Fibroblast of skin of left biceps (primary cell): ENCODE measurements at places on chromosomes 11 and 22.

DNA sequence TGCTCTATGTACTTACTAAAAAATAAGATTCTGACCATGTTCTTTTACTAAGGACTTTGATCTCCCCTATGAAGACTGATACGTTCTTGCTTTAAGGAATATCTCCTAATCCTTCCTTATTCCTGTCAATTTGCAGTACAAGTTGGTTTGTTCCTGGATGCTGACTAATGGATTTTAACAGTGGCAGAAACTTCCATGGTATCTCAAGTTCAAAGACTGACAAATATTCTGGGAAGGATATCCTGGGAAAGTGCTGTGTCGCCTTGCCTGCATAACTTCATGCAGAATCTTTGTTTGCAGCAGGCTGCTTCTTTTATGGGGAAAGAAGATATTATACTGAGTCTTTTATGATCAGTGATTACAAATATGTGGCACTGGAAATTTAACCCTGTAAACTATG, 8.4 kb upstream of the OR52J3 start:
- no peak for DNase-seq

DNA sequence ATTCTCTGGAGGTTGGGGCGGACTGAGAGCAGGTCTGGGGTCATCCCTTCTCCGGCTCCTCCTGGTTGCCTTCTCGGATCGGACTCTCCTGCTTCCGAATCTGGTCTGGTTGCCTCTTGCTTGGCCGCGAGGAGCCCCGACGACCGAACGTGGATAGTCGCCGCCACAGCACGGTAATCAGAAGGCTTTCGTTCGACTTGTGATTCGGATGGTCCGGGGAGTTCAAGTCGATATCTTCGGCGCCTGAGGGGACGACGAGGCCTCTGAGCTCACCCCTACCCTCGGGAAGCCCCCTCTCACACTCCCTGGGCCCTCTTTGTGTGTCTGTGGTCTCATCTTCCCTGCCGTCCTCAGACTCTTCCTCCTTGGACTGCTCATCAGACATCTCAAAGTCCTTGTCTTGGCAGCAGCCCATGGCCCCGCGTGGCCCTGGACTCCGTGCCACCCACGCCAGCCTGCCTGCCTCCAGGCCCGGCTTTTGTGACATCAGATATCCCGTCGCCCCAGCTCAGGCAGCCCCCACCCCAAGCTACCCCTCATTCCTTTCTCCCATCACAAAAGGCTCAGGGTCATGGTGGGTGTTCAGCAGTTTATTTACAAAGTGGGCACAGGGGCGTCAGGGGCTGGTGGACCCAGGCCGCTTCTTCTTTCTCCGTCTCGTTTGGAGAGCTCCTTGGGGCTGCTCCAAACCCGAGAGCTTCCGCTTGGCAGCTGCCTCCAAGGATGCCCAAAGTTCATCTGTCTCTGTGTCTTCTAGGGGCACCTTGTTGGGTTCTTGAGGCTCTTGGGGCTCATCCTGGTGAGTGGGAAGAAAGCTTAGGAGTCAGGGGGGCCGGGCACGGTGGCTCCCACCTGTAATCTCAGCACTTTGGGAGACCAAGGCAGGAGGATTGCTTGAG, at the start of gene TEX54:
TEX54 (minus strand) TSS at position 506 of the 899 bp plus-strand sequence.
- DNase-seq = no peak

DNA sequence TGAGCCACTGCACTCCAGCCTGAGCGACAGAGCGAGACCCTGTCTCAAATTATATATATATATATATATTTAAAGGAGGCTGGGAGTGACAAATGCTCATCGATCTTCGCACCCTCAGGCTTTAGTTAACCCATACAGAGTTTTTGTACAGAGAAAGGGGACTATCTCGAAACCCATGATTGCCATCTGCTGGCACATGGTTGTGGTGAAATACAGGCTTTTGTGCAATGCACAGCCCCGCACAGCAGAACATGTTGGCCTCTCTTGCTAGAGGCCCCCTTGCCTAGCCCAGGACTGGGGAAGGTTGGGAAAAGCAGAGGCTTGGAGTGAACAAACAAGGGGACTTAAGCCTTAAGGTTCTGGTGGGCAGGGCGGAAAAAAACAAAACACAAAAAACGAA, 3.6 kb downstream of the MYBPC3 start:
- DNase-seq = no peak

DNA sequence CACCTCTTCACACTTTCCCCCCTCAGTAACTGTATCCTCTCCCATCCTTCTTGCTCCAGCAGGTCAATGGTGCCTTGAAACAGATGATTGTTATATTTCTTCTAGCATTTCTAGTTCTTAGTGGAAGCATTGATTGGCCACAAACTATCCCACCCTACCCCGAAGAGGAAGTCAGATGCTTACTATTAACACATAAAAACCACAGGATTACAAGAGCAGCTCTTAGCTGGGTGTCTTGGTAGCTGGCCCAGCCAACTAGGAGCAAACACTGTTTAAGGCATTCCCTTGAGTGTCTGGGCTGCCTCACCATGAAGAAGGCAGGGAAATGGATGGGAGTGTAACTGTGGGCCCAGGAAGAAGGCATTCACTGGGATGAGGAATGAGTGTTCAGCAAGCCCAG, 176.6 kb downstream of the GRIK4 start:
- no peak for DNase-seq

DNA sequence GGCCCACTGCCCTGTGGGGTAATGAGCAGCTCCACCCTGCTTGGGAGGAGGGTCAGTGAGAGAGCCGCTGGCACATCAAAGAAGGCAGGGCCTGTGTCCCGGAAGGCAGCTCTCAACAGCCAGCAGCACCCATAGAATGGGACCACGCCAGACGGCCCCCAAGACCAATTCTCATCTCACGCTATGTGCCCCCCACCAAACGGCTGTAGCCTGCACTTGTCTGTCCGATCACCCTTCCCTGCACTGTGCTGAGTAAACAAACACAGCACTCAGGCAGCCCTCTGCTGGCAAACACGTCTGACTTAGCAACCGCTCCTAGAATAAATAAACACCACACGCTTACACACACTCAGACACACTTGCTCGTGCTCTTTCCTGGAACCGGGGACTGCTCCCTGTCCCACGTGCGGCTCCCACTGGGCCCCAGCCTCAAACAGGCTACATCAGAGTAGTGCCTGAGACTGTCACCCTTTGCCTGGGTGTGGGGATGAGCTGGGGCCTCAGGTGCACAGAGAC, 53.2 kb upstream of the CDON start:
- DNase-seq = no peak

DNA sequence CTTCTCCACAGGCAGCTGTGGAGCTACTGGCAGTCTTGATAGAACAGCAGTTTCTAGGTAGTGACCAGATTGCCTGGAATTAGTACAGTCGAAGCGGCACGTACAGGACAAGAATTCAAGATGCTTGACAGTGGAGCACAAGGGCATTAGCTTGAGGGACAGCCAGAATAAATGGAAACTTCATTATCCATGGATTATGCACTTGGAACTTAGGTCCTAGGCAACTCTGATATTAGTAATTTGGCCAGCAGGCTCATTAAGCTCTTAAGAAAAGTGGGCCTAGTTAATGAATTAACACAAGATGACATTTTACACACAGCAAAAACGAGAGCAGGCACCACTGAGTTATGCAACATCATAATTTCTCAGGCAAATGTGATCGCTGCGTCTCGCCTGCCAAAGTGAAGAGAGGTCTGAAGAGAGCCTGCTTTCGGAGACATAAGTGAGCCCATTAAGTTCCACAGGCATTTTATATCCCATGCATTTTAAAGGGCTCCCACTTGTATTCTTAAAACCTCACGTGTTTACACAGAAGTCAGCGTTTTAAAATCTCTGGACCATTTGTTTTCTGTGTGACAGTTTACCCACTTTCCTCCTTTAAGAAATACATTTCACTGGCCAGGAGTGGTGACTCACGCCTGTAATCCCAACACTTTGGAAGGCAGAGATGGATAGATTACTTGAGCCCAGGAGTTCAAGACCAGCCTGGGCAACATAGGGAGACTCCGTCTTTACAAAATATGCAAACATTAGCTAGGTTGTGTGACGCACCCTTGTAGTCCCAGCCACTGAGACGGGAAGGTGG, 66.2 kb downstream of the COMMD9 start:
- no peak for DNase-seq

- no peak for DNase-seq
Observed at GRCh38 chr11:56890584-56891305, 98.0 kb upstream of the OR5AK2 start.

GRCh38 chr11:45655347-45655756, 10.1 kb downstream of the CHST1 start:
- no peak for DNase-seq

DNA sequence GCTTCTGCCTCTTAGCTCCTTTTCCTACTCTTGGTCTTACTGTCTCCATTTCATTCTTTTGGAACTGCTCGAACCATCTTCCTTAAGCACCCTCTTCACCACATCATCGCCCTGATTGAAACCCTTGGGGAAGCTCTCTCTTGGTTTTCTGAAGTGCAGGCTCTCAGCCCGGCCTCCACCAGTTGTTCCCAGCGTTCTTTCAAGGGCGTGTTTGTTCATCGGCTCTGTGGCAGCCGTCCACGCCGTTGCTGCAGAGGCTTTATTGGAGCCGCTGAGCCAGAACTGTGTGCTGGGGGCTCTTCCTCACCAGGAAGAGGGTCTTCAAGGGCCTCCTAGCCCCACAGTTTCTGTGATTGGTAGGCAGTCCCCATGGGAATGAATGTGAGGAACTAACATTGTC, 214.1 kb downstream of the TBC1D22A start:
- DNase-seq = no peak

GRCh38 chr11:86287468-86287796, 14.6 kb upstream of the HIKESHI start:
- DNase-seq = no peak

GRCh38 chr11:18567081-18567480, 21.5 kb downstream of the UEVLD start:
- no peak for DNase-seq

DNA sequence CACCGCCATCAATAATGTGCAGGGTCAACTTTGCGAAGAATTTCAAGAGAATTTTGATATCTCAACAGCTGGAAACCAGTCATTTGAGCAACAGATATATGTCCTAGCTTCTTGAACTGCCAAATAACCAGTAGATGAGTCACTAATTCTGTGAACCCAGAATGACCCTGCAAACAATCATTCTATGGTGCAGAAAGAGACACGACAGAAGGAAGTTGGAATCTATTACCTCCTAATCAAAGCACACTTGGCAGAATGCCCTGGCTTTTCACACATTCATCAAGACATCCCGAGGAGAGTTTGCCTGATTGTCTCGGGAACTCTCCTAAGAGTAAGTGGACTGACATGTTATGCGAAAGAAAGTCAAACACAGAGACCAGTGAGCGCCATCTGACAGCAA, 621.1 kb downstream of the OPCML start:
- peak; percentile 93 for DNase-seq

DNA sequence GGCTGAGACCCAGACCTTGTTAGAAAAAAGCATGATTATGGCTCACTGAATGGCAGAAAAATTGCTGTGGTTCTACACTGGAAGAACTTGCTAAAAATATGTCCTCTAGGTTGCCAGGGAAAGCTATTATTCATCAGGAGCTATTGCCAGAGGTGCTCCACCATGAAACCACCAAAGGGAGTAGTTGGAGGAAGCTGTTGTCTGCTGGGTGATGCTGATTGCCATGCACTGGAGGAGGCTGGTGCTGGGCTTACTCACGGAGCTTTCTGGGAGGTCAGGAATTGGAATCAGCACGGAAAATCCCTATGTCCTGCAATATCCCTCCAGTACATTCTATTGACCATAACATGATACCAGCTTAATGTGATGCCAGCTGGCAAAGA, 199.6 kb upstream of the ZBED5 start:
- DNase-seq = no peak

GRCh38 chr11:118918128-118918685, 7.5 kb downstream of the BCL9L start:
- no peak for DNase-seq

GRCh38 chr11:129286813-129287212, 88.8 kb upstream of the BARX2 start:
- DNase-seq = no peak

DNA sequence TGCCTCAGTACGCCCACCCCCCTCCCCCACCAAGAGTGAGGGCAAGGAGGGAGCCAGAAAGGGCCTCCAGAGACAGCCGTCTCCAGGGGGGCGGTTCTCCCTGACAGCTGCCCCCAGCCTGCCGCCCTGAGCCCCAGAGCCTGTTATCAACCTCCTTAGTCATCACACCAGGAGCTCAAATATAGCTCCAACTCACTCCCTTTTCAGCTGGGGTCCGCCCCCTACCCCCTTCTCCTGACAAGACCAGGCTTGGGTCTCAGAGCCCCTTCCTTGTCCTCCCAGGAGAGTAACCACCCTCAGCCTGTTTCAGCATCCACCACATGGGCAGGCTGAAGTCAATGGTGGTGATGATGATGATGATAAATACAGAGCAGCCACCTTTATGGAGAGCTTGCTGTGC, 2.5 kb upstream of the INPP5J start:
- no peak for DNase-seq

- peak; percentile 67 for DNase-seq
Observed at GRCh38 chr11:130631119-130631518, 182.7 kb downstream of the ADAMTS15 start.

DNA sequence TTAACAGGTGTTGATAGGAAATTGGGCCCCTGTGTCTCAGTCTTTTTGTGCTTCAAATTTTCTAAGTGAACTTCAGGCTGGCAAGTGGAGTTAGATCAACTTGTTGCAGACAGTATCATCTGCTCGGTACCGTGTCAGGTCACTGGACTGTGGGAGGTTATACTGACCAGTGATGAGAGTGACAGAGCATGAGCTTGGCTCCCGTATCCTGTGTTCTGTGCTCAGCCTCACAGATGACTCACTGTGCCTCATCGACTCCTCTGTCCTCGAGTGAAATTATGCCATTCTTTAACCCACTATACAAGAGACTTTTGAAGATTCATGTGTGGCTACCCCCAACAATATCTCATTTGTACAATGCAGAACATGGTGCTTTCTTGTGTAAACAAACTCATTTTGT, 7.9 kb downstream of the GRAP2 start:
- DNase-seq = no peak

- DNase-seq = no peak
Observed at GRCh38 chr11:11777897-11778296, 63.9 kb upstream of the USP47 start.

GRCh38 chr11:47593934-47594855, at the start of gene C1QTNF4:
Gene C1QTNF4 (minus strand): TSS chr11:47594411. CDS start chr11:47590810, 3,601 bp downstream.
- DNase-seq = no peak

DNA sequence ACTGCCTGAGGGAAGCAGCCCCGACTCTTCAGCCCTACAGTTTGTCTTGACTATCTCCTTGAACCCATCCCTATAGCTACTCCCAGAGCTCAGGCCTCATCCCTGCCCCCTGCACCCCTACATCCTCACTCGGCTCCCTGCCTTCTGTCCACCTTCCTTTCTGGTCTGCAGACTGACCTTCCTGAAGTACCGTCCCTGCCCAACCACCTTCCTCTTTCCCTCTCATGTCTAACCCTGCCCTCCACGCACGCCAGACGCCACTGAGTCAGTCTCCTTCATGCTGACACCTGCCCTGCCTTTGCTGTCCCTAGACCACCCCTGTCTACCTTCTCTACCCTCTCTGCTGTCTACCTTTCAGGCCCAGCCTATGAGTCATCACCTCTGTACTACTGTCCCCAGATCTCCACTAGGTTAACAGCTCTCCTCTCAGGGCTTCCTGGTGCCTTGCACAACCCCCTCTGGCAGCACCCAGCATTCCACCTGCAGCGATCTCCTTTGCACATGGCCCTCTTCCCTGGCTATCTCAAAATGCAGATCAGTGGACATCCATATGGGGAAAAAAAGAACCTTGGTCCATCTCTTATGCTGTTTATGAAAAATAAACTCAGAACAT, 8.9 kb downstream of the KCTD21 start:
- no peak for DNase-seq

GRCh38 chr11:44409558-44410236, 99.8 kb upstream of the ALX4 start:
- DNase-seq = no peak

GRCh38 chr11:17611049-17611448, 64.0 kb downstream of the OTOG start:
- no peak for DNase-seq
